Stimulated activated CD4-positive, alpha-beta T cell treated with anti-CD3 and anti-CD28 coated beads, Interleukin-2, amount 100 ng/mL, for 24 hours (primary cell): ENCODE measurements at places on chromosomes 6 and 20.

DNA sequence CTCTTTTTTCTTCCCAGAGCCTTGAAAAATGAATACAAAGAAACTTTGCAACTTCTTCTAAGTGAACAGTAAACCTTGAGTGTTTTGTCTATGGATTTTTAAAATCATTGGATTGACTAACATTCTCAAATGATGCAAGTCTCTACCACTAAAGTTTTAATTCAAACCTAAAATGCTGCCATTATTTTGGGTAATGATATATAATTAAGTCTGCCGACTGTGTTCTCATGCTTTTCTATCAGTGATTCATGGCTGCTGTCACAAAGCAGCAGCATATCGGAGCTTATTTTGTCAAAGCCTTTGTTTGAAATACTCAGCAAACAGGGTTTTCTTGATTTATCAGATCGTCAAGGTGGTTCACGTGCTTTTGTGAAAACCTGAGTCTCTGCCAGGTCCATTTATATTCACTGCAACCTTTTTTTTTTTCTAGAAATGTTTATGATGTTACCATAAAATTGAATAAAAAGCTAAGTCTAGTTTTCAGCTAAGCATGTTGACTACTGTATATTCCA lies 96.3 kb downstream of the GJA1 start:
- no peak for DNase-seq

GRCh38 chr6:11484441-11484840 lies 53.1 kb upstream of the TMEM170B start:
- DNase-seq, result no peak

DNA sequence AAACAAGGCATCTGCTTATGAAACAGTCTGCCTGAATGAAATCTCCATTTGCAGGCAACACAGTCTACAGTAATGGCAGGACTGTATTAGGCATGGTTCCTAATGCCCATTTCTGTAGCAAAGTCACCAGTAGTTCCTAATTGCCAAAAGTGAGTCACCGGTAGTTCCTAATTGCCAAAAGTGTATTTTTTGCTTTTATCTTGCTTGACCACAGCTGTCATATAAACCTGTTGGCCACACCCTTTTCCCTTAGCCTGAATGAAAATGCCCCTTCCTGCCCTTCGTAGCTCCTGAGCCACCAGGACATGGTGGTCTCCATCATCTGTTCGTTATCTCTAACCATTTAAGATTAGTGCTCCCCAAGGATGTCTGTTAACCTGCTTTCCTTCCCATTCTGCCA lies 34.5 kb downstream of the MTHFD1L start:
- no peak for DNase-seq

DNA sequence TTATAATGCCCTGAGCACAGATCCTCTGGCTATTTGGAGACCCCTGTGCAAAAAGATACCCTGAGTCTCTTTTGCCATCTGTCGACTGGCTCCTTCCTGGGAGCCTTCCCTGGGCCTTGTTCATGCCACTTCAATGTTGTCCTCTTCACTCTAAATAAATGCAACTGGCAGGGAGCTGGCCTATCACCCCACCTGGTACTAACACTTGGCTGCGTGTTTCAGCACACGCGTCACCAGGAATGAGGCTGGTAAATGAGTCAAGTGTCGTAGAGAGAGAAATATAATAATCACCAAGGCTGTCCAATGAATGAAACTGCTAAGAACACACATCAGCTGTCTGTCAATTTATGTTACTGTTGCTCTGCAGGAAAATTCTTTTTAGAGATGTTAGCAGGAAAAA lies 374.6 kb upstream of the JARID2 start:
- no peak for DNase-seq

DNA sequence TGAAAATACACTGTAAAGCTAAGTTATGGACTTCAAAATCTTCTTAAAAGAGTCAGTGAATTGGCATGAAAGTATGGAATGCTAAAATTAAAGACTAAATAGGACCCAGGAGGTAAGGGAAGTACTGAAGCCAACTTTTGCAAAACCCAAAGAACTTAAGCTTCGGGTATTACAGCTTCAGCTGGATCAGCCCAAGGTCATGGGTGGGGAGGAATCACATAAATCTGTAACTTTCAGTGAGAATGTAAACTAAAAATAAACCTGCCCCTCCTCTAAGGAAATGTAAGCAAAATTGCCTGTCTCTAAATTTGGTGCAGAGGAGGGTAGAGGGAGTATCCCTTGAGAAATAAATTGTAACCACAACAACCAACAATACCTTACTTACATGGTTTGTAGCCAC lies 4.4 kb upstream of the MUC21 start:
- no peak for DNase-seq

DNA sequence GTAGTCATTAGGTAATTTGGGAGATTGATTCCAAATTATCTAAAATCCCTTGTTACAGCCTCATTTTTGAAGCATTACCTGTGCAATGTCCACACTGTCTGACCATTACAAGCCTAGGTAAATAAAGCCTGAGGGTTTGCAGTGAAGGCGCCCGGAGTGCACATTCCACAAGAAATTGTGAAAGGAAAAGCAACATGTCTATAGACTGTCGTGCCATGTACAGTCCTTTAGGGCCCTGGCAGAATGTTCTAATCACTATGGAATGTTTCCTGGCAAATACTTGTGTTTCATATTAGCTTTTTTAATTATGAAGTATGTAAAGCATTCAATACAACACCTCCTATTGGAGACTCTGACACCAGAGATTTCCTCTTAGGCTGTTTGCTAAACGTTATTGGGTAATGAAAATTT lies 28.9 kb downstream of the PREP start:
- no peak for DNase-seq

DNA sequence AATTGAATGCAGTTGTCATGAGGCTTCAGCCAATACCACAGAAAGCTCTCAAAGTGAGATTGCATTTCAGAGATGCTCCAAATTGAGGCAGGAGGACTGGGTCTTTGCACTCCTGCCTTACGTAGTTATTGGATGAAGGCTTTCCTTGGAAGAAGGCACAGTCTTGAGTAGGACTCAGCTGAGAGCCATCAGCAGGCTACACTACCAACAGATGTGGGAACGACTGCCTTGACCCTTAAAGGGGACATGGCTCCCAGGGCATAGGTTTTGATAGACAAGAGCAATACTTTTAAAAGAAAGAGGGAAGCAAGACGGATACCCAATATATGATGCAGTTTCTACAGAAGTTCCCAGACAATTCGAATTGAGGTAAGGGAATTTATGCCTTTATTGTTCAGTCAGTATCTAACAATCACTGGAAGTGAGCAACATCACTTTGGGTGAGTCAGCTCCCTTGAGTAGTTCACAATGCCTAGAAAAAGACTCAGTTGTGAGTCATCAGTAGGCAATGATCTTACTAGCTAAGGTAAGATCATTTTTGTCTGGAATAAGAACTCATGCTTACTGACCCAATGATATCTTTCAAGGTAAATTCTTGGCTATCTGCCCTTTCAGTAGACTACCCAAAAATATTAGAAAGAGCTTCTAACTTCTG lies 390.8 kb downstream of the GJA1 start:
- no peak for DNase-seq

- DNase-seq, result no peak
Observed at GRCh38 chr6:165186441-165187205, 122.8 kb downstream of the C6orf118 start.

DNA sequence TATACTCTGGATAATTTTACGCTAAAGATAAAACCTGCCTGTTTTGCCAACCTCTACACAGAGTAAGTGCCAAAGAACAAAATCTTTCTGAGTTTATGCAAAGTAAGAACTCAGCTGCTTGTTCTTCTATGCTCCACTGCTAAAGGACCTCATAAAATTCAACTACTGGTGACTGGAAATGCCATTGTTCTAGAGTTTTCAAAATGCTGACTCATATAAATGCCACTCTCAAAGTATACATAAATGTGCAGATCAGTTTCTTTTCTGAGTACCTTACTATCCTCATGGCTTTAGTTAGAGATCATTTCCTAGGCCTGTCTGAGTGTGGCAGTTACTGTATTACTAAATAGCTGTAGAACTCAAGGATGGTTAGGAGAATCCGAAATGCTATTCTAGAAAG lies 45.6 kb downstream of the LYRM4 start:
- DNase-seq, result no peak

DNA sequence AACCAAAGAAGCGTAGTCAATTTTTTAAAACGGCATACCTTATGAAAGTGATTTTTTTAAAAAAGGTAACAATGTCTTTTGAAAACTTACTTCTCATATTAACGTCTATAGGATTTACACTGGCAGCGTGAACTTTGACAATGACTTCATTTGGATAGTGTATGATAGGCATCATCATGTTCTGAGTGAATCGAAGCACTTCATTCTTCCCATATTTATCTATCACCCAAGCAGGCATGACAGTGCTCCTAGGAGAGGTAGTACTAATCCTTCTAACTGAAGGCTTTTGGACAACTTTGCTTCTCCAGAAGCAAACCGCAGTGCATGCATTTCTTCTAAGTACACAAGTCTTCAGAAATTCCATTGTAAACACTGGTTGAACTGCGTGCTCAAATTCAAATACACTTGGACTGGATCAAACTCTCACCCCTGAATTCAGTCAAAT lies 618 bp downstream of the RTN4IP1 start:
- DNase-seq, result no peak

DNA sequence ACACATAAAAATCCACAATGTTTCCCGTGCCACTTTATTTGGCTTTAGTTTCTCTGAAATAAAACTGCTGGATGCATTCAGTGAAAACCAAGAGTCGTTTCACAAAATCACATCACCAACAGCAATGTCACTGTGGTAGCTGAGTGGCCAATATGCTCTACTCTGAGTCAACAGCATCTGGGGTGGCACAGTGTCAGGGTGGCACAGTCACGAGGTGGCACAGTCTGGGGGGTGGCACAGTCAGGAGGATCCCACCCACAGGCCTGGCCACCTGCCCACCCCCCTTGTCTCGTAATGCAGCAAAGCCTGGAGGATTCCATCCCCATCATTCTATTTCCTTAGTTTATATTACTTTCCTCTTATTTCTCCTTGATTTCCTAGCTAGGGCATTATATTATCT lies 87.0 kb downstream of the ANKRD60 start:
- DNase-seq, result no peak

DNA sequence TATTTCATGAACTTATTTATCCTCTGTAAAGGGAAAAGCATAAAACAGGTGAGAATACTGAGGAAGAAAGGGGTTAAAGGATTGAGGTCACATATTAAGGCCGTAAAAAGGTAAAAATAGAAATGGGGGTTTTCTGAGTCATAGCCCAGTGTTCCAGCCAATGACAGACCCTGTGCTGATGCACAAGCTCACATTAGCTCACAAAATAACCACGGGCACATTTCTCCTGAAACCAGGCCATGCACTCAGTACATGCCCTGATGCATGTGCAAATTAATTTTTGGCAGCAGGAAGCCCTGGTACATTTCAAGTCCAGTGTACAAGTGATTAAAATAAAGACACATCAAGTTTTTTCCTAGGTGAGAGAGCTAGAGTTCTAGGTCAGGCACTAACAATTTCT lies 194.4 kb downstream of the TMEM200A start:
- no peak for DNase-seq

DNA sequence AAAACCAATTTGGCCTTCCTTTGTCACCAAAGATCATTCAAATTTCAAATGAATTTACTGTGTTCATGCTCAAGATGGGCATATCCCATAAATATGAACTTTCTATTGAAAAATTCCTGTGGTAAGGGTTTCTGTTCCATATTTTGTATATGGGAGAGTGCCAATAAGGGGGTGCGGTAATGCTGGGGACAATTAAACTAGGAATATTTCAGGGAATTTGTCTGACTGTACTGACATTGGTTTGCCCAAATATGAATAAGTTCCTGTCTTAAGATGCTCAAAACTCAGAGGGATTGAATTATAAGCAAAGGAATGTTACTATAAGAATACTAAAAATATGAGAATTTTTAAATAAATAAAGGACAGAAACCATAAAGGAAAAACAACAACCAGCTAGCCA lies 553.0 kb upstream of the MARCKS start:
- no peak for DNase-seq

GRCh38 chr6:40509086-40509485 lies 78.1 kb downstream of the LRFN2 start:
- no peak for DNase-seq

- no peak for DNase-seq
Observed at GRCh38 chr6:146526192-146526591, 17.4 kb upstream of the RAB32 start.

DNA sequence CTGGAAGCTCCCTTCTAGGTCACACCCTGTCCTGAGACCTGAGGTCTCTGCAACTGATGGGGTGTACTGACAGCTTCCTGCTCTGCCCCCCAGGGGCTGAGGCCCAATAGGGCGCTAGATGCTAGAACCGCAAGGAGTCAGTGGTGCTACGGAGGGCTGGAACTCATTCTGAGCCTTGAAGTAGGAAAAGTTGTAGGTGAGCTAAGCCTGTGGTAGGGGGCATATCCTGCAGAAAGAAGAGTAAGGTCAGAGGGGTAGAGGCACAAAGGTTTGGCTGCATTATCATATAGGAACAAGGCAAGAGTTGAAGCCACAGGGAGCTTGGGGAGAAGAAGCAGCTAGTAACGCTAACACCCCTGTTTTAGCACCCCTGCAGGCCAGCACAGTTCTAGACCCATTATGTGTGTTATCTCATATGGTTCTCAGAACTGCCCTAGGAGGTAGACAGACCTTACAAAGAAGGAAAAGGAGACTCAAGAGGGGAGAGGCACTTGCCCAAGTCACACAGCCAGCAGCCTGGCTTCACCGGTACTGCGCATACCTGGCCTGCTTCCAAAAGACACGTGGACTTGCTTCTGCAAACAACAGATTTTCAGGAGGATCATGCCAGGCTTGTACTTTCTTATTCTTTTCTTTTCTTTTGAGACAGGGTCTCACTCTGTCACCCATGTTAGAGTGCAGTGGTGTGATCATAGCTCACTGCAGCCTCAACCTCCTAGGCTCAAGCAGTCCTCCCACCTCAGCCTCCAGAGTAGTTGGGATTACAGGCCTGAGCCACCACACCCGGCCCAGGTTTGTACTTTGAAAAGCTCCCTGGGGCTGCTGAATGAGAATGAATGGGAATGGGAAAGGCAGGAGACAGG lies 156.1 kb downstream of the MRPL14 start:
- no peak for DNase-seq

DNA sequence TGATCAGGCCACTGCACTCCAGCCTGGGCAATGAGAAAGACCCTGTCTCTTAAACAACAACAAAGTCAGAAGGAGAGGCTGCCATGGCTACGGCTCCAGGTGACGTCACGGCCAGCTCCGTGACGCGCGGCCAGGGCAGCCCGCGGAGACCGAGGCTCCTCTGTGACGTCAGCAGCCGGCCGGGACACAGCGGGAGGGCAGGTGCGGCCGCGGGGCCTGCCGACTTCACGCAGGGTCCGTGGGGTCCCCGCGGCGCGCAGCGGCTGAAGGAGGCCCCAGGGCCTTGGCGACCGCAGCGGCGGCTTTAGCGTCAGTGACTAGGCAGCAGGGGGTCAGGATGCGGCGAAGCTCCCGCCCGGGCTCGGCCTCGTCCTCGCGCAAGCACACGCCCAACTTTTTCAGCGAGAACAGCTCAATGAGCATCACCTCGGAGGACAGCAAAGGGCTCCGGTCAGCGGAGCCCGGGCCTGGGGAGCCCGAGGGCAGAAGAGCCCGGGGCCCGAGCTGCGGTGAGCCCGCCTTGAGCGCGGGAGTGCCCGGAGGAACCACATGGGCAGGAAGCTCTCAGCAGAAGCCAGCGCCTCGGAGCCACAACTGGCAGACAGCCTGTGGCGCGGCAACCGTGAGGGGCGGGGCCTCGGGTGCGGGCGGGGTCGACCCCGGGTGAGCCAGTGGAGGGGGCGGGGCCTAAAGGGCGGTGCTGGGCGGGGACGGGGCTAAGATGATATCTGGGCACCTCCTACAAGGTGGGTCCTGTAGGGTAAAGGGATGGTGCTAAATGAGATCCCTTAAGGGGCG lies at the start of gene SPAG4:
SPAG4 (plus strand) TSS at position 163 of the 798 bp plus-strand sequence; CDS start at position 338, 175 bp downstream.
- peak; percentile 100 for DNase-seq

- DNase-seq, result no peak
Observed at GRCh38 chr6:147892476-147892875, 384.0 kb downstream of the SAMD5 start.
